Stimulated activated CD4-positive, alpha-beta T cell treated with anti-CD3 and anti-CD28 coated beads, Interleukin-1b, Interleukin-23, amount 100 ng/mL, for 1 hour (primary cell): ENCODE measurements at places on chromosomes 6 and 20.

GRCh38 chr6:5464099-5464885, 203.0 kb downstream of the FARS2 start:
- DNase-seq = no peak

DNA sequence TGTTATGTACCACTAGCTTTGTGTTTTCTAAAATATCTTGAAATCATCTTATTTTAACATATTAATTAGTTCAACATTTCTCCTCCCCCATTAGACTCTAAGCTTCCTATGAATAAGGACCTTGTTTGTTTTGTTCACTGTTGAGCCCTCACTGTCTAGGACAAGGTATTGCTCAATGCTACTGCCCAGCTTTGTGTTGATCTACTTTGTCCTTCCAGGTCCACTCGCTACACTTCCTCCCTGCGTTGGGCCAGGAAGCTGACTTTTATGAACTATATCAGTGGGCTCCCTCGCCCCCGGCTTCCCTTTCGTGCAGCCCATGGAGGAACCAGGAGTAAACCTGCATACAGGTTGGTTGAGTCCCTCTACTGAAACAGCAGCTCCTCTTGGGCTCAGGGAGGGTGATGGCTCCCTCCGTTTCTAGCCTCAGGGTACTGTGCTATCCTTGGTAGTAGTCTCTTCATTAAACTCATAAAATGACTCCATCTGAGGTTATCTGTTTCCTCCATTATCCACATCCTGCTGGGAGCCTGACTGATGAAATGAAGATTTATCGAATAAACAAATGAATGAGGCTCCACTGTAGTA, 272.5 kb downstream of the CLIC5 start:
- no peak for DNase-seq

DNA sequence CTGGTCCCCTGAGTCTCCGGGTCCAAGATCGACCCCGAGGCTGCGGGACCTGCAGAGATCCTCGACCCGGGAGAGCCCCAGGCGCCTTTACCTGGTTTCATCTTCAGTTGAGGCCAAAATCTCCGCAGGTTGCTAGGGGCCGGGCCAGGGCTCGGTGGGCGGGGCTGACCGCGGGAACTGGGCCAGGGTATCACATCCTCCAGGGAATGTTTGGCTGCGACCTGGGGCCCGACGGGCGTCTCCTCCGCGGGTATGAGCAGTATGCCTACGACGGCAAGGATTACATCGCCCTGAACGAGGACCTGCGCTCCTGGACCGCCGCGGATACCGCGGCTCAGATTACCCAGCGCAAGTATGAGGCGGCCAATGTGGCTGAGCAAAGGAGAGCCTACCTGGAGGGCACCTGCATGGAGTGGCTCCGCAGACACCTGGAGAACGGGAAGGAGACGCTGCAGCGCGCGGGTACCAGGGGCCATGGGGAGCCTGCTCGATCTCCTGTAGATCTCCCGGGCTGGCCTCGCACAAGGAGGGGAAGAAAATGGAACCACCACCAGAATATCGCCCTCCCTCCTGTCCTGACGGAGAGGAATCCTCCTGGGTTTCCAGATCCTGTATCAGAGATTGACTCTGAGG, 53.8 kb upstream of the POLR1H start:
- no peak for DNase-seq

- no peak for DNase-seq
These were observed 36.0 kb downstream of the ATXN1 start for GRCh38 chr6:16725145-16725864.

DNA sequence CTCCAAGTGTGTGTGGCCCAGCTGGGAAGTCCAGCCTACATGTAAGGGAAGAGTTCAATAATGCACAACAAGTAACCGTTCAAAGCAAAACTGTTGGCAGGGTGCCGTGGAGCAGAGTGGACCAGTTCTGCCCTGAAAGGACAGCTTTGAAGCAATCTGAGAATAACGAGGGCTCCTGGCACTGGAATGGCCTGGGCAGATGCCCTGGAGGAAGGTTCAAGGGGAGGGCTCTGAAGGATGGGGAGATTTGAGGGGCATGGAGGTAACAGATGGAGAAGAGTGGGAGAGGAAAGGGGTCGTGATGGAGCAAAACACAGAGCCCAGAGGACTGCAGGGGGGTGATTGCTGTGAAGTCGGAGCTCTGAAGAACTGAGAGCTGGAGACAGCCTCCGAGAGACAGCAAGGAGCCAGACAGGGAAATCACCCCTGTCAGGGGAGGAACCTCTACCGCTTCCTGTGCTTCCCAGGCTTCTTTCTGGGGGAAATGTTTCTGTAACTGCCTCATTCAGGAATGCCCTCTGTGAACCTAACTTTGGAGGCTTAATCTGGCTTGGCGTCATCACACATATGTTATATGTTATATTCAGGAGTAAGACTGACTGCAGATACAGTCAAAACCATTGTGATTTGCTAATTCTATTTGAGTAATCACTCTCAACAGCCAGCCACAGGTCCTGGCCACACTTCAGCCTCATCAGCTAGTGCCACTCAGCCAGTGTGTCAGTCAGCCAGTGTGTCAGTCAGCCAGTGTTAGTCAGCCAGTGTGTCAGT, 41.2 kb downstream of the ZC3H12D start:
- no peak for DNase-seq

- DNase-seq = no peak
These were observed 1.1 kb downstream of the PTPRK start for GRCh38 chr6:128519132-128519930.

- no peak for DNase-seq
These were observed 76.5 kb downstream of the PTPN1 start for GRCh38 chr20:50586531-50587232.

DNA sequence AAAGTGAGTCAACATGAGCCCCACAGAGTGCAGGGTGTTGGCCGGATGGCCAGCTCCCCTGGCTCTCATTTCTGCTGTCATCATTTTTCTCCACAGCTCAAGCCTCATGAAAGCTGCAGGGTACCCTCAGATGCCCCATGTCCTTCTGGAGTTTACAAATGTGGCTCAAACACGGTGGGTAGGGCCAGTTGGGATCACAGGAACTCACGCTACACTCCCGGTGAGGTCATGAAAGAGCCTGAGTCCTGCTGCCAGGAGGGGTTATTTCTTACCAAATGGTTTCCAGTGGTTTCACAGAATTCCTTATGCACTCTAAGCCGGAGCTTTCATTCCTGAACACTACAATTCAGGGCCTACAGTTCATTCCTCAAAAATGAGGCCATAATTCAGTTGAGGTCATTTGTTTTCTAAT, 78.7 kb downstream of the TMEM170B start:
- DNase-seq = no peak

DNA sequence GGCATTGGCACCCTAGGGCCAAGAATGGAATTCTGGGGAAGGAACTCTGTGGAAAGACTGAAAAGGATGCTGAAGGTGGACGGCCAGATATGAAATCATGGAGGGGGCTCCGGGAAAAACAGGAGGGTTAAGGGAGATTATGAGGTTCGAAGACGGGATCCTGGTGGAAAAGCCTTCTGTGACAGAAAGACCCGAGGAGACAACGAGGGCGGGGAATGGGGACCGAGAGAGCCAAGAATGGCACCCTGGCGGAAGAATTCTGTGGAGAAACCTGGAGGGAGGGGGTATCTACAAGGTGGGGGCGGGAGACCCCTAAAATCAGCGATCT, 426 bp downstream of the TRMT6 start:
- no peak for DNase-seq

DNA sequence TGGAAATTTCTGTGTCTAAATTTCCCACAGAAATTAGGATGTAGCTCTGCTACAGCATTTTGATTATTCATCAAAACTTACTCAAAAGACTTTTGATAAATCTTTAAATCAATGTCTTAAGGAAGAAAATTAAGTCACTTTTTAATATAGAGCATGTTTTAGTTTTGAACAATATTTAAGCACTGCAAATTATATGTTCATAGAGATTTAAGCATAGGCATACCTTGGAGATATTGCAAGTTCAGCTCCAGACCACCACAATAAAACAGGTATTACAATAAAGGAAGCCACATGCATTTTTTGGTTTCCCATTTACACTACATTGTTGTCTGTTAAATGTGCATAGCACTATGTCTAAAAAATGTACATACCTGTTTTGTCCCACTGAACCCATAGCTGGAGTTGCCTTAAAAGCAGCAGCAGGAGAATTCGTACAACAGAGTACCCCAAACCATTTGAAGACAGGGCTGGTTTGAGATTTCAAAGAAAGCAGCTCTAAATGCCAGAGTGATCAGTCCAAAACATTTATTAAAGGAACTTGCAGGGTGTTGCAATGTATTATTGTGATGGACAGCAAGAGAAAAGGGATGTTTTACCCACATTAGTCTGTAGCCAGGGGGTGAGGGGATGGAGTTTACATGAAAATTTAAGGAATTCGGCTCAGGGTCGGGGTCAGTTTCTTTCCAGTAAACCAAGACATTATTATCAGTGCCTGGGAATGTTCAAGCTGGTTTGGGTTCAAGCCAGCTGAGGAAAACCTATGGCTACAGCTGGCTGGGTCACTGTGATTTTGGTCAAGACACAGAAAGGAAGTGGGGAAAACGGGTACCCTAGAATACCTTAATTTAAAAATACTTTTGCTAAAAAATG, 6.3 kb upstream of the LOC128125822 start:
- no peak for DNase-seq
